Foreskin melanocyte (primary cell): ENCODE measurements at places on chromosomes 2 and 18.

GRCh38 chr2:27407798-27408491, 1.4 kb downstream of the PPM1G start:
- DNase-seq, result no peak

- no peak for DNase-seq
Measured at GRCh38 chr2:1972948-1973347, 228.6 kb upstream of the PXDN start.

DNA sequence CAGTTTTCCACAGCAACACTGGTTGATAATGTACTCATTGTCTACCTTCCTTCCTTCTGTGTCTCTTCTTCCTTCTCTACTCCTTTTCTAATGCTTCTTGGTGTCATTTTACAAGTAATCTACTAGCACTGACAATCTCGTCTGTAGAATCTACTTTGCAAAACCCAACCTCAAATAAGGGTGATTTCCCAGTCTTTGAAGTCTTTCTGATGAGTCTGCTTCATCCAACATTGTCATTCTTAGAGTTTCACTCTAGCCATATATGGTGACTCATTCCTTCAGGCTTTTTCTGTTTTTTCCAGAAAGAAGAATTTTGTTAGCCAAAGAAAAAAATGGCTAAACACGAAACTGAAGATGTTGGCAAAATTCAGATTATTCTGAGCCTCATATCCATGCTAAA, 288.7 kb downstream of the MBD2 start:
- DNase-seq, result no peak

DNA sequence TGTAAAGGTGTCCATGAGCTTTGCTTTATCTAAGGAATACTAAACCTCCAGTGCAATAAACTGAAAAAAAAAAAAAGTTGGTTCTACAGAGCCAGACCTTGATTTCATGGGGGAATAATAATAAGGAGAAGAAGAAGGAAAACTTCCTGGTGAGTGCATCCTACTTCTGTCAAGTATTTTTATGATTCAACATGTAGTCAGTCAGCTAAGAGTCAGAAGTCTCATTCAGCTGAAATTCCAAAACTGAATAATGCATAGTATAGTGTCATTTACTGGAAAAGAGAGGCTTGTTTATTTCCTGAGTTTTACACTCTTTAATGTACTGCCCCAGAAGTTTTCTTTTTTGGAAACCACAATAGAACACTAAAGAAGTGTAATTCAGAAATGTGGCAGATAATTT, 77.8 kb upstream of the TACR1 start:
- DNase-seq, result peak; percentile 48

- no peak for DNase-seq
Measured at GRCh38 chr2:152033011-152033925, 65.6 kb downstream of the CACNB4 start.

DNA sequence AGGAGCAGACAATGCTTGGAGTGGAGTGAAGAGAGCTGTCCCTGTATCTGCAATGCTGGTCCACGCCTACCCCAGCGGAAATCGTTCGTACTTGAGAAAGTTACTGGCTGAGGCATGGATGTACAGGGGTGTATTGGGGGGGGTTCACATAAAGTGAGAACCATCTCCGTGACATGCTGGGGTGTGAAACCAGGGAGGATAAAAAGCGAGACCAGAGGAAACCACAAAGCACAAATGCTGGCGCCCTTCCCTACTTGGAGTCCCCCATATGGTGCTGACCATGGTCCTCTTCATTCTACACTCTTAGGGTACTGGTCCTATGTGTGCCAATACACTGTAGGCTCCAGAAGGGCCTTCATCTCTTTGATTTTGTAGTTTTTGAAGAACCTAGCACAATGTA, 244.1 kb downstream of the L3MBTL4 start:
- DNase-seq, result no peak

GRCh38 chr2:33619028-33619427, 19.9 kb upstream of the FAM98A start:
- DNase-seq, result no peak

GRCh38 chr18:68220458-68220857, 494.4 kb downstream of the TMX3 start:
- no peak for DNase-seq

DNA sequence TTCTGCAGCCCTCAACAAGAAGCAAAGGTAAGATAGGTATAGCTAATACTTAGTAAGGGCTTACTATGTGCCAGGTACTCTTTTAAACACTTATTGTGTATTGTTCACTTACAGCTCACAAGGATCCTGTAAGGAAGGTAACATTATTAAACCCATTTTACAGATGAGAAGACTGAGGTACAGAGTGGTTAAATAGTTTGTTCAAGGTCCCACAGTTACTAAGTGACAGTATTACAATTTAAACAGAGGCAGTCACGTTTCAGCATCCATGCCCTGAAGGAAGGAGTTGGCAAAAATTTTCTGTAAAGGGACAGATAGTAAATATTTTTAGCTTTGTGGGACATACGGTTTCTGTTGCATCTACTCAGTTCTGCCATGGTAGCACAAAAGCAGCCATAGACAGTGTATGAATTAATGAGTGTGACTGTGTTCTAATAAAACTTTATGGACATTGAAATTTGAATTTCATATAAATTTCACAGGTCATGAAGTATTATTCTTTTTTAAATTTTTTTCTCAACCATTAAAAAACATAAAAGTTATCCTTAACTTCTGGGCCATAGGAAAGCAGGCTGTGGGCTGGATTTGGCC, 75.7 kb downstream of the LTBP1 start:
- DNase-seq, result no peak
